ENCODE measurements at places on chromosomes 11 and 22.

DNA sequence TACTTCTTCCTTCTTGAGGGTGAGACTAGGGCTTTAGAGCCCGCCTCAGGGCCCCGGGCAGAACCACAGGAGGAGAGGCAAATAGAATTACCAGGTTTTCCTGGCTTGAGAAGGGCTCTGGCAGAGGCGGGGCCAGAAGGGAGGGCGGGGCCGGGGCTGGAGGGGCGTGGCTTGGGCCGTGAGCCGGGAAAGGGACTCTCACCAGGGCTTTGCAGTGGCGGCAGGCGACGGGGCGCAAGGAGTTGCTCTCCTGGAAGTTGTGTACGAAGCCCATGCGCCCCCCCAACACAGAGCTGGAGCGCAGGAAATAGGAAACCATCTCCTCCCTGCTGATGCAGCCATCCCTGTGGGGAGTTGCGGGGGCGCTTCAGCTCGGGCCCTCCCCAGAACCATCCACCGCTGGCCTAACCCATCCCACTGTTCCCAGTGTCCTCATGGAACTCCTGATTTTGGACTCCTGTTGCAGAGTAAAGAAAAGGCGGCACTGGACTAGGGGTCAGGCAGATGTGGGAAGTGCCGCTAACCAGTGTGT is 6.9 kb upstream of the NRXN2 start:
- DNase-seq = no peak

DNA sequence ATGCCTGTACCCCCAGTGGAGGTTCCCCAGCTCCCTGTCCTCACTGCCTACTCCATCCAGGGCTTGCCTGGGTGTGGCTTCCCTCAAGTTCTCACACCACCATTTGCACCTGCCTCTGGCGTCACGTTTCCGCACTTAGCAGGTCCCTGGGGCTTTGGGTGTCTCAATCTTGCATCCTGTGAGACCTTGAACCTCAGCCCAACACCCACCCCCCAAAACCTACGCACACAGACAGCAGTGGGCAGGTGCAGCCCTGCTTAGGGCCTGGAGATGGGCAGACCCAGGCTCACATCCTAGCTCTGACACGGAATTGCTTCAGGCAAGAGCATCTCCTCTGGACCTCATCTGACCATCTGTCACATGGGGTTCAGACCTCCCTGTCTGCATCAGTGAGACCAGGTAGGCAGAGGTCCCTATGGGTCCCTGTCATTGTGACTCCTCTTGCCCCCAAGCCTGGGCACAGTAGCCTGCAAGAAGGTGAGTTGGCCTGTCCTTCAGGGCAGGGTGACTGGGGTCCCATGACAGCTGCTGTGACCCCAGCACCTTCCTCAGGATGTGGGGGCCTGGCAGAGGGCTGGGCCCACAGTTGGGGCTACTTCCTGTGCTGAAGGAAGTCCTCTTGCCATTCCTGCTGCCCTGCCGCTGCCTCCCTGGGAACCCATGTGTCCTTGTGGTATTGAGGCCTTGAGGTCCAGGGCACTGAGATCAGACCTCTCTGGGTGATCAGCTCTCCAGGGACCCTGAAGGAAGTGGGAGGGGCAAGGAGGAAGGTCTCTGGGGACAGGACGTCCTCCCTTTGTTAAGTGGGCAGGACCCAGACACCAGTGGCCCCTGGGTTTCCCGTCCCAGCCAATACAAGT is 2.0 kb downstream of the SIPA1 start:
- no peak for DNase-seq

GRCh38 chr22:36930041-36930935 is 16.9 kb downstream of the CSF2RB start:
- DNase-seq = no peak

DNA sequence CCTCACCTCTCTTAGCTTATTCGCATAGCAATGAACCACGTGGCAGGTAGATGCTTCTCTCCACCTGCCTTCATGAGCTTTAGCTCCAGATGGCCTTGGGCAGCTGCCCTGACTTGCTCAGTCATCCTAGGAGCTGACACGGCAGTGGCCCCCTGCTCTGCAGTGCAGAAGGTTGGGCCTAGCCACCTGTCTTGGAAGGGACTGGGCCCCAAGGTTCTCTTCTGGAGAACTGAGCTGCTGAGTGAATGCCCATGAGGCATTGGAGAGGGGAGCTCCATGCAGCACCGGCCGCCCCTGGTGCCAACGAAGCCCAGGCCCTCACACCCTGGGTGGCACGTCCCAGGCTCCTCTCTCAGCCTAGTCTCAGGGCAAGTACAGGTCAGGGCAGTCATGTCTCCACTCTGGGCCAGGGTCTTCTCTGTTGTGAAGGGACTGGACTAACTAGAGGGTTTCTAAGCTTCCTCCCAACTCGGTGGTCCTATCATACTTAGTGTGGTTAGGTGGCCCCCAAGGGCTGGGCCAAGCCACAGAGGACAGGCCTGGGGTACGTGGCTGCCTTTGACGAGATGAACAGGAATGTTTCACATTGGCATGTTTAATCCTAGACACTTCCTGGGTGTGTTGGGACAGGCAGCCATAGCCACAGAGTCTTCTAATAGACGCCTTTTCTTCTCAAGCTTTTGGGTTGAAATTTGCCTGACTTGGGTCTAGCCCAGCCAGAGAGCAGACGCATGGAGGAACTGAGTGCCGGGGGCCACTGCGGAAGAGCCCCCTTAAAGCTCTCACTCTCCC is 47.9 kb downstream of the ALX4 start:
- no peak for DNase-seq

DNA sequence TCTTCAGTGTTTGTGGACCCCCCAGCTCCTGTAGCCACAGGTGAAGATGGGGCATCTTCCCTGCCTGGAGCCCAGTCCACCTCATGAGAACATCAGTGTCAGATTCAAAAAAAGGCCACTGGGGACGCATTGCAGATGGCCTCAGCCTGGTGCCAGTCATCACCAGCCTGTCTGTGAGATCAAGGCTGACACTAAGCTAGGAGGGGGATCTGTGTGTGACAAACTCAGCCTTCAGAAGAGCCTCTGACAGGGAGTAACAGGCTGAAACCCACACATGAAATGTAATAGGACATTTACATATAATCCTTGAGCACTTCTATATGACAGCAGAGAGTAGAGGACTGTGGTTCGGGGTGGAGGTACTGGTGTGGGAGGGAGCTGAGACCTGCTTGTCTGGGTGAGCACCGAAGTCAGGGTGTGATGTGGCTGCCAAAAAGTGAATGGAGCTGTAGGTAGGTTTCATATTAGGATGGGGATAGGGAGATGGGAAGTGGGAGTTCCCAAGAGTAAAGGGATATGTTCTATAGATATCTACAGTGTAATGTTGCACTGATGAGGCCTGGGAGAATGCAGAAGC is 20.5 kb upstream of the CCDC134 start:
- DNase-seq = no peak

- no peak for DNase-seq
Measured at GRCh38 chr11:84420271-84420670, 1134.1 kb upstream of the CCDC90B start.

DNA sequence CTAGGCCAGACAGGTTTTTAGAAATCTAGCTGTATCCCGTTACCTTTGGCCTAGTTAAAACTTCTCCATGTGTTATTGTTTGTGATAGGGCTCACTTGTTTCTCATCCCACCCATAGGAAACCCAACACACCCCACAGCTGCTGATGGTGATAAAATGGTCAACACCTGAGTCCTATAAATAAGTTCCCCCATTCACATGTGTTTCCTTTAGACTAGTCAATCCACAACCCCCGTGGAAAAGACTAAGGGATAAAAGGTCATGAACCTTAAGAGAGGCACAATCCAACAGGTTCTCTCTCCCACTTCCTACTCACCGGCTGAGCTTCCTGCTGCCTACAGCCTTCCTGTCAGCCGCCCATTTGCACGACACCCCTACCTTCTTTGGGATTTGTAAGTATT is 768.4 kb downstream of the JRKL start:
- no peak for DNase-seq

DNA sequence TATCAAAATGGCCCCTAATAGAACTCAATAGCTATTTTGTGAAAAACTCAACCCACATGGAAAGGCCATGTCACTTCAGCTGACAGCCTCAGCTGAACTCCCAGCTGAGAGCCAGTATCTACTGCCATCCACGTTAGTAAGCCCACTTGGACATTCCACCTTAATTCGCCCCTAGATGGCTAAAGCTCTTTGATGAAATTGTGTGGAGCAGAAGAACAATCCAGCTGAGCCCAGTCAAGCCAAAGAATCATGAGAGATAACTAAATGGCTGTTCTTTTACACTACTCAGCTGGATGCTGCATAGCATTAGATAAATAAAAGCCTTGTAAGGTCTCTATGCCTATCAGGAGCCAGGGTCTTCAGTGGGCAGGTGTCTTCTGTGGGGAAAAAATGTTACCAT is 396.8 kb downstream of the AASDHPPT start:
- no peak for DNase-seq

GRCh38 chr11:12829540-12830314 is 155.5 kb downstream of the TEAD1 start:
- DNase-seq = no peak

DNA sequence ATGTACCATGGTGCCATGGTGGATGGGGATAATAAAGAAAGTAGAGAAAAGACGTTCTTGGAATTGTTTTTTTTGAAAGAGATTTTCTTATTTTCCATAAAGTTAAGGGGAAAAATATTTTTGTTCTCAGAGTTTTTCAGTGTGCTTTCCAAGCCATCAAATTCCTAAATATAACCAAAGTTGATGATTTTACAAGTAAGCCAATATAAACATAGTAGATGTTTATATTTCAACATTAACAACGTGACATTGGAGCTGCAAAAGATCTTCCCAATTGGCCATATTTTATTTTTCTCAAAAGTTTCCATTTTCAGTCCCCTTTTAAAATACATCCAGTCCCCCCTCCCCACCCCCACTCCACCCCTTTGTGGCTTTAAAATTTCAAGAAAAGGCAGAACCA is 80.9 kb upstream of the PICALM start:
- DNase-seq = no peak

- DNase-seq = no peak
Measured at GRCh38 chr11:17846852-17847453, 112.4 kb downstream of the KCNC1 start.

GRCh38 chr11:119218141-119218878 is 12.2 kb downstream of the CBL start:
- DNase-seq = no peak

- DNase-seq = no peak
Measured at GRCh38 chr11:23227078-23227445, 366.8 kb upstream of the CCDC179 start.

DNA sequence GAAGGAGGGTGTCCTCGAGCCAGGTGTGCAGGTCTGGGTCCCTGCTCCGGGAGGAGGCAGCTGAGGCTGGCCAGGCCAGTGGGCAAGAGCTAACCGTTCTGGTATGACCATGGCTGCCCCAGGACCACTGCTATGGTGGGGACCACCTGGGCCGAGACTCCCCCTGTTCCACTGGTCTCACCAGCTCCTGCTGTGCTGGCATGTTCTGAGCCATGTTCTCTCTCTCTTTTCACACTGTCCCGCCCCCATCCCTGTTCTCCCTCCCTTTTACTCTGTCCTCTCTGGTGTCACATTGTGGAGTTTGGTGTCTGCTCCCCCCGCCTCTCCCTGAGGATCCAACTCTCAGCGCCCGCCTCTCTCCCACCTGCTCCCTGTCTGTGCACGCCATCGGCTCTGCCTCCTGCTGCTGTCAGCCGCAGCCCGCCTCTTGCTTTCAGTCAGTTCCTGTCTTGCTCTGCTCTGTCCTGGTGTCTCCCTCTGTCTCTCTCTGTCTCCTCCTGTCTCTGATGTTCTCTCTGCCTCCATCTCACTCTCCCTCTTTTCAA is 66.4 kb downstream of the LRRC32 start:
- DNase-seq = no peak

DNA sequence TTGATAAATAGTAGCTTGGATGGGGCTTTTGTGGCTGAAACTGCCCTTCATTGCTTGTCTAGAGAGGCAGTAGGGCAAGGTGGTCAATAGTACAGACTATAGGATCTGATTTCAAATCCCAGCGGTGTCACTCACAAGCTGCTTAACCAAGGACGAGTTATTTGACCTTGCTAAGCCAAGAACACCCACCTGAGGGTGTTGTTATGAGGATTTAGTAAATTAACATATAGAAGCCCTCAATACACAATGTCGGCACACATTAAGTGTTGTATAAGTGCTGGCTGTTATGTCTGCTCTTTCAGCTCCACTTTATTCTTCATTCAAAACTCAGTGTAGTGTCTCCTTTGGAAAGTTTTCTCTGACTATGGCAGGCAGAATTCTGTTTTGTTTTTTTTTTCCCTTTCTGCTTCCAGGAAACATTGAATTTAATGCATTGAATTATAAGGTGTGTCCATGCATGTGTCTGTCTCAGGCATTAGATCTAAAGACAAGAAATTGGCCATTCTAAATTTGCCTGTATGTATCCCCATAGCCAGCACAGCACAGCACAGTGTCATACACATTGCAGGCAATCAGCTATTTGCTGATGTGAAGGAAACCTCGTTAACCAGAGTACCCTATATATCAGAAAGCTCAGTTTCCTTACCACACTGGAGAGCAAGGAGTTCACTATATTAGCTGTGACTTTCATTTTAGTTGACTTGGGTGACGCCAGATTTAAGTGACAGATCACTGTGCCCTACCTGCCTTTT is 212.1 kb downstream of the NELL1 start:
- DNase-seq = no peak

GRCh38 chr22:48745842-48746788 is 1081.6 kb downstream of the BRD1 start:
- no peak for DNase-seq

GRCh38 chr11:96215110-96215782 is 127.7 kb downstream of the MAML2 start:
- DNase-seq = no peak

GRCh38 chr22:38731703-38732161 is 24.1 kb downstream of the SUN2 start:
- DNase-seq = no peak

- no peak for DNase-seq
Measured at GRCh38 chr11:36306888-36307287, 10.8 kb downstream of the PRR5L start.

DNA sequence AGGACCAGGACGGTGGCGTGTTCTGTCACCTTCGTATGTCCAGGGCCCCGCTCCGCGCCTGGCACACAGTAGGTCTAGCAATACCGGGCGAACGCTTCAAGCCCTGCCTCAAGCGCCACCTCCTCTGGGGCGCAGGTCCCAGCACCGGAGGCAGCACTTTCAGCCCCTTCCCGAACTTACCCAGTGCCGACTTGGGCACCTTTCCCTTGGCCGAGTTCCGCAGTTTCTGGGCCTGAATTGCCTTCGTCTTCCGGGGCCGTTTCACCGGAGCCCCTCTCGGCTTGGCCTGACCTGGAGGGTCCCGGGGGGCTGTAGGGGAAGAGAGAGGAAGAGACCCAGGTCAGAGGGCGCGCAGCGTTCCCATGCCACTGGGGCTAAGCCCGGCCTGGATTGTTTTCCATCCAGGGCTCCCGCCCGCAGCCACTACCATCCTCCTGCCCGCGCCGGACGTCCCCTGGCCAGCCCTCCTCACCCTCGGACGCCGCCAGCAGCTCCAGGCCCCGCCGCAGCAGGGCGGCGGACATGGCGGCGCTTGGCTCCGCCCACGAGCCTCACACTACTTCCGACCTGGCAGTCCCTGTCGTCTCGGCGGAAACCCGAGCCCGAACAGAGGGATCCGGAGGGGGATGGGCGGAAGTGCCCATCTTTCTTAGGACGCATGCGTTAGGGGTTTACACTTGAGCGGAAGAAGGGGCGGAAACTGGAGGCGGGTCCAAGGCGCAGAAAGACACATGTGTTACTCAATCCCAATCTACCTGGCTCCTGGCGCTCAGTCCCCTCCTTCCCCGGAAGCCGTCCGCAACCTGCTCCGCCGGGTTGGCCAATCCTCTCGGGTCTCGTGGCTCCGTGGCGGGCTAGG is at the start of gene RPS19BP1:
Gene RPS19BP1, minus strand, starts transcription at position 534 of the 859 bp plus-strand sequence. Its CDS starts 10 bp downstream, at position 524.
- DNase-seq = peak; percentile 100

GRCh38 chr22:26027341-26027740 is 141.9 kb upstream of the SEZ6L start:
- DNase-seq = no peak

GRCh38 chr11:16773981-16774935 is 35.8 kb downstream of the C11orf58 start:
- no peak for DNase-seq

All from H1 (cell line).